Muscle of leg (tissue), 16 donors: ENCODE measurements at places on chromosomes 12 and 14.
A peak's percentile ranks its signal among the peaks of the same experiment; 100 is the strongest.

GRCh38 chr14:31229638-31230572, 22.3 kb upstream of the HECTD1 start:
- DNase-seq, result peak; percentile 30

DNA sequence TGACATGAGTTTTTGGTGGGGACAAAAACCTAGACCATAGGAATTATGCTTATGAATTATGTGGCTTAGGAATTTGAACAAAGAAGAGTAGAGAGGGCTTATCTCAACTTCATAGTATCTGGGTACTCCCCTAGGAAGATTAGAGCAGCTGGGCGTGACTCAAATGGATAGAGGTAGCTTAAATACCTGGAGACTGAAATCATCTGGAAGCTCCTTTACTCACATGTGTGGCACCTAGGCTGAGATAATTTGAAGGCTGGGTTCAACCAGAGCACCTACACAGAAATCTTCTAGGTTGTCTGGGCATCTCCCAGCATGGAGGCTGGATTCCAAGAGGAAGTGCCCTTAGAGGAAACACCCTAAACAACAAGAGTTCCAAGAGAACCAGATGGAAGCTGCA, 393.9 kb downstream of the ADAMTS20 start:
- DNase-seq, result no peak

DNA sequence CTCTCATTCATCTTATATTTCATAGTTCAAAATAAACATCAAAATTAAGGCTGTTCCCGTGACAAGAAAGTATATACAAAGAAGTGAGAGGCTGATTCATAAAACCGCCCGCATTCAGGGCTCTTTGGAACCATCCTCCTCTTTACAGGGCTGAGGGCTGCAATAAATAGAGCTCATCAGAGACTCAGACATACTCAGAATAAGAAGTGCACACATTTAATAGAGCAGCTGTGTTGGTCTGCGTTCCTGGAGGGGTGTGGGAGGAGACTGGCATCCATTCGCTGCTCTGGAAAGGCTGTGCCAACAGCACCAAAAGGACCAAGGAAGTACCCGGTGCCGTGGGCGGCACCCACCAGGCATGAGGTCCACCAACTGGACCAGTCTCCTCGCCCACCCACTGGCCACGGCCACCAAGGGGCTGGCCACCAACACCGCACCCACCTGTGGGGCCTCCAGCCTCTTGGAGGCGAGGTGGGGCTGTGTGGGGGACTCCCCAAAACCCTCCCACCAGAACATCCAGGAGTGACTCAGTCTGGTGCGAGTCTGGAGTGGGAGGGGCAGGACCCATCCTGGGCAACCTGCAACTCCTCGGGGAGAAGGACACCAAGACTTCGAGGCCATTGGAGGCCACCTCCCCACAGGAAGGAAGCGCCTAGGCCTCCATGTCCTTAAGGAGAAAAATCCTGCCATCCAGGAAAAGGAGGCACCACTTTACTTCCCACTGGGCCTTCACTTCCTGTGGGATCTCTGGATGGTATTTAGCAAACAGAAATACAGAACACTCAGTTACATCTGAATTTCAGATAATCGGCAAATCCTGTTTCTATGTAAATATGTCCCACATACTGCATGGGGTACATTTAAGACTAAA, 32.7 kb downstream of the VCPKMT start:
- no peak for DNase-seq

DNA sequence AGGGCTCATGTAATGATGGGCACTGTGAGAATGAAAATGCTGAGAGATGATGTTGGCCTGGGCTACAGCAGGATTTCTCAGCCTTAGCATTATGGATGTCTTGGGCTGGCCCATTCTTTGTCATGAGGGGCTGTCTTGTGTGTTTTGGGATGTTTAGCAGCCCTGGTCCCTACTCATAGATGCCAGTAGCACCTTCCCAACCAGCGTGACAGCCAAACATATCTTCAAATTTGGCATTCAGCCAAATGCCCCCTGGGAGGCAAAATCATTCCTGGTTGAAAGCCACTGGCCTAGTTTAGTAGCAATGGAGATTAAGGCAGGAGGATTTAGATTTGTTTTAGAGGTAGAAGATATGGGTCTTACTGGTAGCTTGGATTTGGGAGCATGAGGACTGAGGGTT, 26.6 kb downstream of the UBE3B start:
- no peak for DNase-seq

GRCh38 chr12:106113446-106113823, 25.3 kb downstream of the NUAK1 start:
- no peak for DNase-seq

DNA sequence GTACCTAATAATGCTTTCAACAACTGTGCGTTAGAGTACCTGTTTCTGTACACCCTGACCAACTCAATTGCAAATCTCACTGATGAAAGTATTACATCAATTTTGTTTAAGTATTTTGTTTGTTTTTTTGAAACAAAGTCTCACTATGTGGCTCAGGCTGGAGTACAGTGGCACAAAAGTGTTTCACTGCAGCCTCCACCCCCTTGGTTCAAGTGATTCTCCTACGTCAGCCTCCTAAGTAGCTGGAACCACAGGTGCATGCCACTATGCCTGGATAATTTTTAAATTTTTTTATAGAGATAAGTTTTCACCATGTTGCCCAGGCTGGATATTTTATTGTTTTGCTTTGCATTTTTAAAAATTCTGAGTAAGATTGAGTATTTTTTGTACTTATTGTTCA, 46.7 kb downstream of the YEATS4 start:
- no peak for DNase-seq

DNA sequence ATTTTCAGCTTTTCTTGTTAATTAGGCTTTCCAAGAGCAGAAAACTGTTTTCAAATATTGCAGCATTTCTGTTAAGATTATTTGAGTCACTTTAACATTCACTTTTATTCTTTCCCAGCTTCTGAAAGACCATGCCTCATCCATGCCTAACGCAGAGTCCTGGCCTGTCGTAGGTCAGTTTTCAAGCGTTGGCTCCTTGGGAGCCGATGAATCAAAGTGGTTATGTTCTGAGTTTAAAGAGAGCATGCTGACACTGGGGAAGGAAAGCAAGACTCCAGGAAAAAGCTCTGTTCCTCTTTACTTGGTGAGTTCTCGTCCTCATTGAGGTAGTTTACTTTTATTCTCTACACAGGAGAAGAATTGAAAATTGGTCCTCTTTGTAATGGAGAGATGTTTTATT, 33.1 kb downstream of the TDP1 start:
- DNase-seq, result no peak

DNA sequence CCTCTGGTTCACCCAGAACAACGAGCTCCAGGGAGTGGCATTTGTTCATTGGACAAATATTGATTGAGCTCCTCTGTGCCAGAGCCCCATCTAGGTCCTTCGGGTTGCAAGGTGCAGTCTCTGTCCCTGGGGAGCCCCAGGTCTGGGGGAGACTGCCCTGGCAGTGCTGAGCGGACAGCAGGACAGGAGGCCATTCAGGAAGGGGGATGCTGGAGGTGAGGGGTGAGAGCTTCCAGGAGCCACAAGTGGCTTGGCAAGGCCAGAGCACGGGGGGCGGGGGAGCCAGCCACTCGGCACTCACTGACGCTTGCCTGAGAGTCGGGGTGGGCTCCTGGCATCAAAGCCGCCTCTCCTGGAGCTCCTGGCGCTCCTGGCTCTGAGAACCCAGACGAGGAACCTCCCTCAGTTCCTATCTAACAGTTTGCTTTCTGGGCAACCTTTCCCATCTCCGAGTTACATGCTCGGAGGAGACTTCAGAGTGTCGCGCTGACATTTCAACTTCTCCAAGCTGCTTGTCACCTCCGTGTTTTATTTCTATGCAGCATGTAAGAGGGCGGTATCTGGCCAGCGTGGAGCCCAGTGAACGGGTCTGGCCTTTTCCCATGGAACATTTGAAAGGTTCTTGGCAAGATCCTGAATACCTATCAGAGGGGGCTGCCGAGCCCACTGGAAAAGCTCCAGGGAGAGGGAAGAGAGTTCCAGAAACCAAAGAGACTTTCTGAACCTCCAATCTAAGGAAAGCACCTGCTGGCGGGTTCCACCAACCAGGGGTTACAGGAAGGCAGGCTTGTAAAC, 62.0 kb upstream of the BCL11B start:
- DNase-seq, result no peak

DNA sequence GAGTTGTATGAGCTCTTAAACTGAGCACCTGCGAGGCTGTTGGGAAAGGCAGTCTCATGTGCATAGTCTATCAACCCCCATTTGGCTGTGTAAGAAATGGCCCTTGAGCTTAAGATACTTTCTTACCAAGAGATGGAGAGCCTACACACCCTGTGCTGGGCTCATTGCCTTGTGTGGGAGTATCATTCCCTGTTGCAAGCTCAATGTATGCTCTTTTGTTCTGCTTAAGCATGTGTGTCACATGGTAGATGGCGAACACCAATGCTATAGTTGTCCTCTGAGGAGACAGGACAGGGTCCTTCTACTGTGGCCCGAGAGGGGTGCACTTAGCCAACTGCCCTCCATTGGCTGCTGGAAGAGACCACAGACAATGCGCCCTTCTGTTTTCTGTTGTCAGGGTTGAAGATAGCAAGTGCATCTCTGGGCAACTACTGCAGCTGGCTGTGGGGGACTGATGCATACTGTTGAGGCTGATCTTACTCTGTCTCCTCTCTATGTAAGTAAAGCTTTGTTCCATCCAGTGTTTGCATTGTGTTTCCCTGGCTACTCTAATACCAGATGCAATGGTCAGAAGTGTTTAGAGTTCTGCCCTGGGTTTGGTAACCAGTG, 79.5 kb downstream of the PTPRB start:
- DNase-seq, result peak; percentile 9

- peak; percentile 30 for DNase-seq
Measured at GRCh38 chr12:63917864-63918799, 73.6 kb downstream of the SRGAP1 start.

GRCh38 chr14:103126873-103127304, 3.6 kb downstream of the TNFAIP2 start:
- peak; percentile 66 for DNase-seq

- no peak for DNase-seq
Measured at GRCh38 chr14:57314396-57315089, 45.8 kb downstream of the AP5M1 start.

GRCh38 chr14:32611752-32612151, 282.7 kb downstream of the AKAP6 start:
- no peak for DNase-seq

DNA sequence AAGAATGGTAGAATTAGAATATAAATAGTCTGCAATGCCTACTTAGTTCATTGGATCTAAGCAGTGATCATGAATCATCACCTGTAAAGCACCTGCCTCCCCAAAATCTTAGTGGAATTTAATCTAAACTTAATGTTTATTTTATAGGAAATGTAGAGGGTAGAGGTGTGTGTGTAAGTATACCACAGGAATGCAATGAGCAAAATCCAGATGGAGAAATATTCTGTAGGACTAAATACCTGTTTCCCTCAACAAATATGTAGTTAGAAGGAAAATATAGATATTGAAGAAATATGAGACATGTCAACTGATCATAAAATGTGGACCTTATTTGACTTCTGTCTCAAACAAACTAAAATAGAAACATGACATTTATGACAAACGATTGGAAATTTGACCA, 839.2 kb upstream of the FBXO33 start:
- no peak for DNase-seq

GRCh38 chr12:13189264-13189663, 7.3 kb upstream of the EMP1 start:
- DNase-seq, result peak; percentile 79

DNA sequence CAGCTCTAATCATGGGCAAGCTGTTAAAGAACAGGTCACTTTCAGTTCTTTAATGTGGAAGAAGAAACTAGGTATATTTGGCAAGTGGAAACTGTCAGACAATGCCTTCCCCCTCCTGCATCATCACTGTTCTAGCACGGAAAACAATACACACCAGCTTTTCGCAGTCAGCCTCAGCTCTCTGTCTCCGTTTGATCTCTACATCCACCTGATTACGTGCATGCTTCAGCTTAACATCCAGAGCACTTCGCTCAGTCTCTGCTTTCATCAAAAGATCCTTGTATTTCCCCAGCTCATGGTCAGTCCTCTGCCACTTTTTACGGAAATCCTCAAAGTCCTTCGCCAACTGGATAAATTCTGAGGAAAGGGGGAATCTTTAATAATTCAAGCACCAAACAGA, 19.0 kb downstream of the RACGAP1 start:
- DNase-seq, result no peak

DNA sequence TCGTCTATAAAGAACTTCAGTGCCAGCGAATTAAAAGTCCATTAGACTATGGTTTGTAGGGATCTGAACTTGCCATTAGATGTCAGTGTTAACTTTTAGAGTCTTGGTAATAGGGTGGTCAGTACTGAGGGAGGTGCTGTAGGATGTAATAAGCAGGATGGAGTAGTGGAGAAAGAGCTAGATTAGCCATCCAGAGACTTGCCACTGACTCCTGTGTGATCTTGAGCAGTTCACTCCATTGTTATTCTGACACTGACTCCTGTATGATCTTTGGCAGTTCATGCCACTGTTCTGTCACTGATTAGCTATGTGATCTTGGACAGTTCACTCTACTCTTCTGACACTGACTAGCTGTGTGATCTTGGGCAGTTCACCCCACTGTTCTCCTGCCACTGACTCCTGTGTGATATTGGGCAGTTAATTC, 133.6 kb downstream of the TTLL5 start:
- peak; percentile 90 for DNase-seq

DNA sequence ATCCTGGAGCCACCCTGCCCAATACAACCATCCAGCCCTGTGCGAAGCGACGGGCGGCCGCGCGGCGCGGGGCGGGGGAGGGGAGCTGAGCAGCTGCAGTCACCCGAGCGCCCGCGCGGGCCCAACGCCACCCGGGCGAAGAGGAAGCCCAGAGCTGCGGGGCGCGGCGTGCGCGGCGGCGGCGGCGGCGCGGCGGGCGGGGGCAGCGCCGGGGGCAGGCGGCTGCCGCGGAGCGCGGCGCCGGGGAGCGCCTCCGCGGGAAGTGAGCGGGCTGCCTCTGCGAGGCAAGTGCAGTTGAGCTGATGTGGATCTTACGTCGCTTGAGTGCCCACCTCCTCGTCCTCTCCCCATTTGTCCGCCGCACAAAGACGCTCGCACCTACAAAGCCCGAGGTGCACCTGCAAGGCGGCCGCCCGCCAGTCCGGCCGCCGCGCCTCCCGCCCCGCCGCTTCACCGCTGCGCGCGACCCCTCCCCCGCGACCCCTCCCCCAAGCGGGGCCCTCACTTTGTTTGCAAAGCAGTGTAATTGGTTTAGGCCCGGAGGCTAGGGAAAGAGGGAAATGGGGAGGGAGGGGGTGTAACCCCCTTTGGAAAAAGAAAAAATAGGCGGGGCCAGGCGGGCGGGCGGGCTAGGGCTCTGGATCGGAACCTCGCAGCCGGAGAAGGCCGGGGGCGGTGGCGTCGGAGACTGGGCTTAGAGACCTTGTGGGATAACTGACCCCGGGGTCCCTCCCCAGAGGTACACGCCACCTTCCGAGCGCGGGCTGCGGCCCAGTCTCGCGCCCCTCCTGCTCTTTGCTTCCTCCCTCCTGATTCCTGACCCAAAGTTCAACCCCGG, at the start of the genes FOXA1 and TTC6:
FOXA1 (minus strand) TSS at position 279 of the 838 bp plus-strand sequence; CDS start at position 2, 277 bp downstream.
TTC6 (plus strand) TSS at position 659 of the 838 bp plus-strand sequence. CDS start 26,436 bp downstream, outside the sequence.
- no peak for DNase-seq

DNA sequence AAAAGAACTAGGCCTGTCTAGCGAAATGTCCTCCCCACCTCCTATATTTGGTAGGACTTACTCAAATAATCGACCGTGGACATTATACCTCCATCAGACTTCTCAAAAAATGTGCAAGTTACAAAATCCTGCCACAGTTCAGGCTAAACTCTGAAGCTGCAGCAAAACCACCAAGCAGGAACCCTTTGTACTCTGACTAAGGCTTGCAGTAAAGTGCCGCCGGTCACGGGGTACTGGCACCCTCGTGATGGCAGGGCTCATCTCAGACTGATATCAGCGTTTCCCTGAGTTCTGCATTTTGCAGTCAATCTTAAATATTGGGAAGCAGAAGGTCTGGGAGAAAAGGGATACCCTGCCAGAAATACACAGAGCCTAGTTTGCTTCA, 17.1 kb downstream of the SLC11A2 start:
- DNase-seq, result peak; percentile 70

- DNase-seq, result no peak
Measured at GRCh38 chr12:107976331-107976730, 152.8 kb upstream of the WSCD2 start.
